ENCODE measurements at places on chromosomes 12 and 14.
A peak's percentile ranks its signal among the peaks of the same experiment; 100 is the strongest.

DNA sequence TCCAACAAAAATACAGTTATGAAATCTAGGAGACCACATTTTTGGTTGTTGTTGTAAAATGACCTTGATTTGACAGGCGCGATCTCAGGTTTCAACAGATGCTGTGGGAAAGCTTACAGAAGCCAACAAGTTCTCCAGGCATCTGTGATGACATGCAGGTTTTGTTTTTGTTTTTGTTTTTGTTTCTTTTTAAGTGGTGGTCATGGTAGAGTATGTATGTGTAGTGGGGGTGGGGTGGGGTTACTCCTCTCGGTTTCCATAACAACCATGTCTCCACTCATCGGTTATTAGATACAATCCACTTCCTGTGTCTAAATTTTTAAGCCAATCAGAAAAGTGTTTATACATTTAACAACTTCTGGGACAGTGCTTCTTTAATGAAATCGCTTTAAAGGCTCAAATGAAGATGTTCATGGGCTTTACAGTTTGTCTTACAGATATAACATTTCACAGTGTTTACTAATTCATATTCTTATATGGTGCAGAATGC, 199.9 kb upstream of the FOXN3 start:
- H3K27ac ChIP-seq: peak overlapping the region; percentile 78
- H3K4me1 ChIP-seq: peaks cover 44% of the 10 kb centered on the region
- no peaks in the 10 kb centered on the region for H3K27me3 ChIP-seq
- H3K36me3 ChIP-seq: no peaks in the 10 kb centered on the region
- no peak for DNase-seq

DNA sequence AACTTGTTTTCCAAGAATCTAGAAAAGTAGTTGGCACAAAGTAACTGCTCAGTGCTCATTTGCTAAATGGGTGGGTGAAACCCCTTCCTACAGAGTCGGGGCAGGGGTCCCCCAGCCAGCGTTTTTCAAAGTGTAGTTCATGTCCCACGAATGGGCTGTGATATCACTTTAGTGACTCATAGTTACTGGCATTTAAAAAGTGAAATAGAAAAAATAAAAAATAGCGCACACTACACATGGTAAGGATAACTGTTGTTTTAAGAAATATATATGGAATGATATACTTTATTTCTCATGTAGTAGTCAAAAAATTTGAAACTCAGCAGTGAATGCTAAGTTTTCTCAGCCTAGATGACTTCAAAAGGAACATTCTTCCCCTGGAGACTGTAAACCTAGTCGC, 250.4 kb downstream of the CHST11 start:
- H3K36me3 ChIP-seq: no peaks in the 10 kb centered on the region
- H3K4me1 ChIP-seq: no peaks in the 10 kb centered on the region
- H3K4me3 ChIP-seq: no peak overlapping the region
- DNase-seq: no peak
- no peaks in the 10 kb centered on the region for H3K27me3 ChIP-seq

DNA sequence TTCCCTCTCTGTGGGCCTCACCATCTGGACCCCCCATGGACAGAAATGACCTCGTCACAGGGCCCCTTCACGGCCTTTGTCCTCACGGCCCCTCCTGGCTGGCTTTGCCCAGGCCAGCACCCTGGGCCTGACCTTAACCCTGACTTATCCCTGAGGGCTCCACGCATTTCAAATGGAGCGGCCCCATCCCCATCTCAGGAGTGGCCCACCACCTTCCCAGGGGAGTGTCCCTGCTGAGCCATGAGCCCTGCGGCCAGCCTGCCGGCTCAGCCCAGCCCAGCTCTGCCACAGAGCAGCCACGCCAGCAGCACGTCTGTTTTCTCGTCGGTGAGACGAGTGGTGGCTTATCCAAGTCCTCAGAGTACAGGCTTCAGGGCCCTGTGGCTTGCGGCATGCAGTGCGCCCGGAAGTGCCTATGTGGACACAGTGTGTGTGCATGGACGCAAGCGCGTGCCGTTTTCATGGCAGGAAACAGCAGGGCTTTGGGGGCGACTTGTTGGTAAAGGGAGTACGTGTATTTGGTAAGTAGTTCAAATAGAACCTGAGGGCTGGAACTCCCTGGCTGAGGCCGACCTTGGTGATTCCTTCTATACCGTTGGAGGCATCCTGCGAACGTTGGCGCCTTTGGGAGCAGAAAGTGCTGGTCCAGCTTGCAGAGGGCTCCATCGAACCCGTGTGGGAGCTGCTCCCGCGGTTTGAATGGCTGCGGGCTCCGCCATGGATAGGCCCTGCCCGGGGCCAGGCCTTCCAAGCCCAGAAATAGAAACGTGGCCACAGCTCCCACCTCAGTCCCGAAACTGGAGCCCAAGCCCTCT, 52.1 kb downstream of the LRCOL1 start:
- no peak overlapping the region for H3K4me3 ChIP-seq
- peaks cover 4% of the 10 kb centered on the region for H3K4me1 ChIP-seq
- DNase-seq: no peak
- no peak overlapping the region for H3K27ac ChIP-seq
- no peaks in the 10 kb centered on the region for H3K27me3 ChIP-seq

- DNase-seq: no peak
- H3K4me1 ChIP-seq: no peaks in the 10 kb centered on the region
- no peaks in the 10 kb centered on the region for H3K36me3 ChIP-seq
These were observed 311.6 kb upstream of the DIO3 start for GRCh38 chr14:101249676-101250036.

DNA sequence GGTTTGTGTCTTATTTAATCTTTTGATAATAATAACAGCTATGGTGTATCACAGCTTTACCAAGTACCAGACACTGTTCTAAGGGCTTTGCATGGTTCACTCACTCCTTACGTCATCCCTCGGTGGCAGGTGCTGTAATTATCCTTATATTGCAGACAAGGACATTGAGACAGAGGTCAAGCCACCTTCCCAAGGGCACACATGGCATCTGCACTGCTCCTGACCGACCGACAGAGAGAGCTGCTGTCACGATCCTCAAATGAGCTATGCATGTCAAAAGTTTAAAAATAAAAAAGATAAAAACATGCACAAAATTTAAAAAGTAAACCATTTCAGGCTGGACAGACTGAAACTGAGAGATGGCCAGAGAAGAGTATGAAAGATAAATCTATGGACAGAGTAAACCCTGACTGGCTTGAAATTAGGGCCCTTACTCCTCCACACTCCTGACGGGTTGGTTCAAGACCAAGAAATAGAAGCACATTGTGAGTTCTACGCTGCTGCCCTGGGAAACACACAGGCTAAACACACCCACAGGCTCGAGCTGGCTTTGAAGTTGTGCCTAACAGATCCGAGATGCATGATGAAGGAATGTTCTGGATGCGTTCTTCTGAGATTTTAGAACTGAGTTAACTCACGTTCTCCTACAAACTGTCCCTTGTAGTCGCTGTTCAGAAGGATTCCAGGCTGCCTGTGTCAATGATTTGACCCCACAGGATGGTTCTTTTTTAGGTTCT, 268.7 kb downstream of the ZFP36L1 start:
- H3K4me3 ChIP-seq: no peak overlapping the region
- H3K36me3 ChIP-seq: no peaks in the 10 kb centered on the region
- no peaks in the 10 kb centered on the region for H3K27me3 ChIP-seq
- H3K4me1 ChIP-seq: peaks cover 48% of the 10 kb centered on the region
- DNase-seq: peak; percentile 45
- H3K27ac ChIP-seq: peak overlapping the region; percentile 53

GRCh38 chr12:10361084-10361483, 28.8 kb downstream of the KLRK1 start:
- peaks cover 29% of the 10 kb centered on the region for H3K4me1 ChIP-seq
- H3K27ac ChIP-seq: no peak overlapping the region
- no peaks in the 10 kb centered on the region for H3K27me3 ChIP-seq
- peak; percentile 19 for DNase-seq
- no peaks in the 10 kb centered on the region for H3K36me3 ChIP-seq
- H3K4me3 ChIP-seq: no peak overlapping the region

GRCh38 chr12:44497044-44497443, 379.1 kb downstream of the NELL2 start:
- H3K36me3 ChIP-seq: no peaks in the 10 kb centered on the region
- no peak overlapping the region for H3K4me3 ChIP-seq
- no peaks in the 10 kb centered on the region for H3K4me1 ChIP-seq
- no peak overlapping the region for H3K27ac ChIP-seq
- no peak for DNase-seq

DNA sequence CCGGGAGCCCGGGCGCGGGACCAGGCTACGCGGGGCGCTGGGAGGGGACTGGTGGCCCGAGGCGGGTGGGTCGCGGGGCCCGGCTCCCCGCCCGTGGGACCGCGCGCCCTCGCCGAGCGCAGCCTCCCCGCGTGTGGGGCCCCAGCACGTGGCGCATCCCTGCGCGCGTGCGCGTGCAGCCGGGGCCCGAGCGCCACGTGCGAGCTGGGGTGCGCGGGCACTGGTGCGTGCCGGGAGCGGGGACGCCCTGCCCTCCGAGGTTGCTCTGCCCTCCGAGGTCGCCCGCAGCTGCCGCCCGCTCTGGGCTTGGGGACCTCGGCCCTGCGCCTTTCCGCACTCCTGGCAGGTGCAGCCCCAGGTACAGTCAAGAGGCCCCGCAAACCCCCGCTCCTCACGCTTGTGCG, 365 bp upstream of the CCDC88C start:
- peaks cover 11% of the 10 kb centered on the region for H3K27me3 ChIP-seq
- H3K27ac ChIP-seq: no peak overlapping the region
- peak overlapping the region; percentile 47 for H3K4me3 ChIP-seq
- no peaks in the 10 kb centered on the region for H3K36me3 ChIP-seq
- peaks cover 5% of the 10 kb centered on the region for H3K4me1 ChIP-seq

- peaks cover 96% of the 10 kb centered on the region for H3K36me3 ChIP-seq
- H3K4me3 ChIP-seq: no peak overlapping the region
- no peaks in the 10 kb centered on the region for H3K27me3 ChIP-seq
- no peak for DNase-seq
- peak overlapping the region; percentile 86 for H3K27ac ChIP-seq
- H3K4me1 ChIP-seq: no peaks in the 10 kb centered on the region
These were observed 87.1 kb downstream of the ACACB start for GRCh38 chr12:109203480-109203879.

DNA sequence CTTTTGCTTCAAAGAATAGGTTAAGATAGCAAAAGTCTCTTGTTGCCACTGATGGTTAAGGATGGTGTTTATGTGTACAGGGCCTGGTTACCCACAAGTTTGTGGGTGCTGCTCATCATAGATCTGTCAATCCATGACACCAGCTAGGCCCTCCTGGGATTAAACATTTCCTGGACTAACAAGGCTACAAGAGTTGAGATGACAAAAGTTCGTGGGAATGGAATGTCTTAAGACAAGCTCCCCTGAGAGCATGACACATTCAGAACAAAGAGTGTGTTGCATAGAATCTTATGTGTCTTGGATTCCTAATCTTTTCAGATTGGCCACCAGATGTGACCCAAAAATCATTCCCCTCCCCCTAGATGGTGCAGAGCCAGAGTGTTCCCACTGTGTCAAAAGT, 592.5 kb upstream of the USP15 start:
- no peak overlapping the region for H3K27ac ChIP-seq
- H3K4me1 ChIP-seq: no peaks in the 10 kb centered on the region
- H3K27me3 ChIP-seq: no peaks in the 10 kb centered on the region

DNA sequence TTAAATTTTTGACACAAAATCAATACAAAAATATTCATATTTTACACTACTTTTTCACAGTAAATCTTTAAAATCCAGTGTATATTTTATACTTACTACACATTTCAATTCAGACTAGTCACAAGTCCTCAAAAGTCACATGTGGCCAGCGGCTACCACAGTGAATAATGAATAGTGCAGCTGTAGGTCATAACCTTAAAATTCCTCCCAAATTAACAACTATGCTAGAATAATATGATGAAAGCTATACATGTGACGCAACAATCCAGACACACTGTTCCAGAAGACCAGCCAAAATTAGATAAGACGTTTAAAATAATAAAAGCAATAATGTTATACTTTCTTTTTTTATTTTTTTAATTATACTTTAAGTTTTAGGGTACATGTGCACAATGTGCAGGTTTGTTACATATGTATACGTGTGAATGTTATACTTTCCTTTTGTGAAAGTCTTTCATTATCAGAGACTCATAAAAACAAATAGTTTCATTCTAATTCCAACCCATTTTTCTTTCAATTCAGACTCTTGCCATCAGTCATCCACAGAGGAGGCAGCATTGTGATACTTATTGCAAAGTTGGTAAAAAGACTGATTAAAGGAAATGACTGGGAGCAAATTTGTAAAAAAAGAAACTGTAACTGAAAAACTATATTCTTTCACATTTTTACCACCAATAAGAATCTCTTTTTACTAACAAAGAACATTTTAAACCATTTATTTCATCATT, 67.0 kb downstream of the C2CD5 start:
- H3K27ac ChIP-seq: no peak overlapping the region
- no peak overlapping the region for H3K4me3 ChIP-seq
- no peaks in the 10 kb centered on the region for H3K4me1 ChIP-seq
- H3K27me3 ChIP-seq: no peaks in the 10 kb centered on the region

GRCh38 chr12:56816491-56816890, 53.4 kb downstream of the HSD17B6 start:
- no peaks in the 10 kb centered on the region for H3K4me1 ChIP-seq
- DNase-seq: no peak
- no peaks in the 10 kb centered on the region for H3K27me3 ChIP-seq
- no peaks in the 10 kb centered on the region for H3K36me3 ChIP-seq
- no peak overlapping the region for H3K27ac ChIP-seq
- H3K4me3 ChIP-seq: no peak overlapping the region

DNA sequence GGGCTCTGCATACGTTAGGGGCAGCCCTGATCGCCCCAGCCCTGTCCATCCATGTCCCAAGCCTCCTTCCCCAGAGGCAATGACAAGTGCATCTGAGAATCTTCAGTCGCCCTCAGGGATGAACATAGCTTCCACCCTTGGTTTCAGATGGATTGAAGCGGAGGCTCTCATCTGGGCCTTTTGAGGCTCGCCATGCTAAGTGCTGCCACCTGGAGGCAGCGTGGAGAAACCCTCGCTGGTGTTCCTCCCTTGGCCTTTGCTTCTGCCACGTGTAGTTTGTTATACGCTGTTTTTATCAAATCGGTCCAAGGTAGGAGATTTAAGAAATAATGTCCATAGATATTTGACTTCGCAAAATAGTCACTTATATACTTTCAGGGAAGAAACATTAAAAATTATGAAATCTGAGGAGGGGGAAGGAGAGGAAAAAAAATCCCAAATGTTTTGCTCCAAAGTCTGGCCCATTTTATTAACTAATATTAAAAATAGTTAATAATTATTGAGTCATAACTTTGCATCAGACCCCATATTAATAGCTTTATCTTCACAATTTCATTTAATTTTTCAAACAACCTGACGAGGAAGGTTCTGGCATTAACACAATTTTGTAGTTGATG, 28.8 kb upstream of the LRRC10 start:
- H3K4me3 ChIP-seq: no peak overlapping the region
- H3K4me1 ChIP-seq: peaks cover 12% of the 10 kb centered on the region
- H3K36me3 ChIP-seq: no peaks in the 10 kb centered on the region
- H3K27ac ChIP-seq: no peak overlapping the region
- peak; percentile 56 for DNase-seq

DNA sequence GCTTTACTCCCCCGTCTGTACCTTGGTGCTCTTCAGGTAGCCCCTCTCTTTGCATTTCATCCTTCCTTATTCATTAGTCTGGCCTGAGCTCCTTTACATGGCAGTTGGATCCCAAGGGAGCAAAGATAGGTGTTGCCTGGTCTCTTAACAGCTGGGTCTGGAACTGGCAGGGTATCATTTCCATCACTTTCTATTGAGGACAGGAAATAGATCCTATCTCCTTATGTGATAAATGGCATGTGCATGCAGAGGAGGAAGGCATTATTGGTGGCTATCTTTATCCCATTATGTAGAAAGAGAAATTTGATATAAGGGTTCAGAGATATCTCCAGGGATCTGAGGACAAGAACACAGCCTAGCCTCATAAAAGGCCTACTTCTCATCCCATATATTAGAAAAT, 54.6 kb upstream of the OAS1 start:
- no peaks in the 10 kb centered on the region for H3K27me3 ChIP-seq
- H3K4me1 ChIP-seq: no peaks in the 10 kb centered on the region

Measured in gastrocnemius medialis (tissue), 4 donors.